ENCODE measurements at places on chromosomes 1 and 21. TPM values are rescaled to one million over a fixed set of nuclear protein-coding genes. Genes with fewer than 3 reads are reported as not detected.

- no peak for DNase-seq
Measured at GRCh38 chr21:16309250-16309971, 579.6 kb downstream of the USP25 start.

DNA sequence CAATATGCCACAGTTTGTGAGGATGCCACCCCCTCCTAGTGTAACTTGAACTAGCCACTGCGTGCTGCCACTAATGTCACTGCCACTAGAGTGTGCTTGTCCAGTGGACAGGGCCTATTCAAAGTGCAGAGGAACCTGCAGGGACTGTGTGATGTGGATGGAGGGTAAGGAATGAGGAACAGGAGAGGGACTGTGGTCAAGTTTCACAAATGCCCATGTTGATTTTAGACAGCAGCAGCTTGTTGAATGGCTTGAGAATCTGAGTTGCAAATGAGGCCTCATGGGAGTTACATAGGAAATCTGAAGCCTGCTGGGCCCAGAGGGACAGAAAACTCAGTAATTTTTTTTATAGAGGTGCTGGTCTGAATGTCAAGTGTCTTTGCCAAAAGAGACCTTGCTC lies 112.3 kb downstream of the HHAT start:
- DNase-seq: no peak

Gene FBXO42
- polyA plus RNA-seq: 21.3 TPM

- DNase-seq: no peak
Measured at GRCh38 chr1:181126289-181126688, 37.8 kb downstream of the IER5 start.

DNA sequence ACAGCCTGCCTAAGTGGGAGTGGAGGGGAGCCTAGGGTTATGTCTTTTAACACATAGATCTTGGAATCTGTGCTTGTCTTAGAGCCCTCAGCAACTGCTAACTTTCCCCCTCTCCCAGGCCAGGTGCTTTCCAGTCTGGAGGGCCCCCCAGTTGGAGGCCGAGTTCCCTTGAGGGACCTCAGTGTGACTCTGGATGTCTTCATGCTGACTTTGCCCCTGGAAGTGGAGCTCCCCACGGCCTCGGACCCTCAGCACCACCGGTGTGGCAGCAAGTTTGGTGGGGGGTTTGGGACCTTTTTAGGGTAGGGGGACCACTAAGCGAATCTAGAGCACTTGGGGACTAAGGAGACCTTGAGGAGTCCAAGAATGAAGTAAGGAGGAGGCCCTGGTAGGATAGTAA lies 22.9 kb downstream of the HYI start:
- DNase-seq: no peak
